ENCODE measurements at places on chromosomes 6 and 20. TPM values are rescaled to one million over a fixed set of nuclear protein-coding genes. Genes with fewer than 3 reads are reported as not detected.

Gene VTA1
- polyA plus RNA-seq, result 76.8 TPM

Gene ZBP1
- polyA plus RNA-seq, result not detected

Gene IFNGR1
- 66.3 TPM for polyA plus RNA-seq

Gene COL10A1
- 0.55 TPM for polyA plus RNA-seq

Gene SALL4
- polyA plus RNA-seq, result 16.3 TPM

Gene PNLDC1
- polyA plus RNA-seq, result 0.07 TPM

Gene GATA5
- 6.9 TPM for polyA plus RNA-seq

Gene C6orf118
- polyA plus RNA-seq, result 8.8 TPM

Gene KIFC1
- 62.9 TPM for polyA plus RNA-seq

Gene SNAP25
- 8.4 TPM for polyA plus RNA-seq

Gene DNMT3B
- 10.1 TPM for polyA plus RNA-seq

Gene PRKN
- 7.7 TPM for polyA plus RNA-seq

Gene MACROD2
- 17.2 TPM for polyA plus RNA-seq

Gene ADGRB3
- polyA plus RNA-seq, result 5.9 TPM

DNA sequence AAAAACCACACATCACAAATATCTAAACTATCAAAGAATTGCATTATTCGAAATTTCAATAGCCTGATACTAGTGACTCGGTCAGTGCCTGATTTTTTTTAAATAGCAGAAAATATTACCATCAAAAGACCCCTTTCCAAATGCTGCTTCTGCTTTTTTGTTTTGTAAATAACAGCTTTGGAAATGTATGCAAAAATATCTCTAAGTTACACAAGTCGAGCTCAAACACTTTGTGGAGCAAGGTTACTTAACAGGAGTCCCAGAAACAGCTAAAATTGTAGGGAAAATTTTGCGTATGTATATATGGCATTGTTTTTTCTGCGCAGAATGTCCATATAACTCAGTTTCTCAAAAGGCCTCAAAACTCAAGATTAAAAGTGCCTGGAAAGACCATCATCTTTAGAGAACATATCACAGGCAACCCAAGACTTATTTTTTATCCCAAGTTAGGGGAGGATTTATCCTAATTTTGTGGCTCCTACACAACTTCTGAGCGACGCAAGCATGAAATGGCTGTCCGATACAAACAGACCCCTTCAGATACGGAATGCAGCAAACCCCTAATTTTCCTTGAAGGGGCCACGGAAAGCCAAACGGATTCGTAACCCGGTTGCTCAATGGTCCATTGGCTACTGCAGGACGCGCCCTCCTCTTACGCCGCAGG, 1.3 kb downstream of the CEP85L start:
- DNase-seq, result peak; percentile 53

DNA sequence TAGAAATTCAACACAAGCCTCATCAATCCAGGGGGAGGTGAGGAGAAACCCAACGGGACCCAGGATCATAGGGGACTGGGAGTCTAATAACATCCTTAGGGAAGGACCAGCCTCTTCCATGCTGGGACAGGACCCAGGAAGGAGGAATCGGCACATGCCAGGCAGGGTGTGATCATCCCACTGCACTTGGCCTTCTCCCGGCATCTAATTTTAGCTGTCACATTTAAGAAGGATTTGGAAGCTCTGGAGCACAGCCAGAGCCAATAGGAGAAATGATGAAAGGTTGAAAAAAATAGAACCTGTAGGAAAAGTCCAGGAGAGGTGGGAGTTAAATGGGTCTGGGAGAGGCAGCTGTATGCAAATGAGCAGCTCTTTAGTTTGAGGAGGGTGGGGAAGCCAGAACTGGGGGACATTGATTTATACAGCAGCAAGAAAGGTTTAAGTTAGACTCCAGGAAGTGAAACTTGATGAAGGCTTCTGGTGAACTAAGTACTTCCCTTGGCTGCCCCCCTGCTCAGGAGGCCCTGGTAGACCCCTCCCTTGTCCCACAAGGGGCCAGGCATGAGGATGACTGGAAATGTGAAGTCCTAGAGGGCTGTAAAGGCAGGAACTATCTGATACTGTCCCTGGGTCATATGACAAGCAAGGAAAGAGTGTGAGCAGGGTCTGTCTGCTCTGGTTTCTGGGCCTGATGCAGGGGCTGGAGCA, 260.3 kb downstream of the LRFN2 start:
- DNase-seq, result no peak

- DNase-seq, result no peak
These were observed 19.2 kb downstream of the RRAGD start for GRCh38 chr6:89392823-89393222.

DNA sequence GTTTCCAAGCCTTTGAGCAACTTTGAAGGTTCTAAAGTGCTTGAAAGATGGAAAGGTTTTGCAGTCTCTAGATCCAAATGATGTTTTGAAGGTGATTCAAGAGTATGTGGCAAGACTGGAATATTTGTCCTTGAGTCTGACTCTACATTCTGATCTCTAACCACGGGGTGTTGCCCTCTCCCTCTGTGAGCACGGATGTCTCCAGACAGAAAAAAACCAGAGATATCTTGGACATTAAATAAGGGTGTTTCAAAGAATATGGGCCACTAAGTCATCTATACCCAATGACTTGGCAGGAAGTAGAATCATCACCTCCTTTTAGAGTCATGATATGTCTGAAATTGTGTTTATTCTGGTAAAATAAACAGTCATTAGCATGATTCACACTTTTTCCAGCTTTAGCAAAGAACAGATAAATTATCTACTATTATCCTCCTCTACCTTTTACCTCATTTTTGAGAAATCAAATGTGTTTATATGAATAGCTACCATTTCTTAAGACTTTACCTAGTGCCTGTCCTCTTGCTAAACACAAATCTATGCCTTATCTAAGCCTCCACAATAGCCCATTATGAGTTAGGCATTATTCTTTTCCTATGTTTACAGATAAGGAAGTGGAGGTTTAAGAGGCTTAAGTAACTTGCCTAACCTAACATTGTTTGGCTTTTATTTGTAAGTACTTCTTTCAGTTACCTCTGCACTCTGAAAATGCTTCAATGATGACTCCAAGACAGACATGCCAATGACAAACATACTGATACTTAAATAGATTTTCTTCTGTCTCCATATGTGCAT, 384.4 kb downstream of the BMP2 start:
- DNase-seq, result no peak

DNA sequence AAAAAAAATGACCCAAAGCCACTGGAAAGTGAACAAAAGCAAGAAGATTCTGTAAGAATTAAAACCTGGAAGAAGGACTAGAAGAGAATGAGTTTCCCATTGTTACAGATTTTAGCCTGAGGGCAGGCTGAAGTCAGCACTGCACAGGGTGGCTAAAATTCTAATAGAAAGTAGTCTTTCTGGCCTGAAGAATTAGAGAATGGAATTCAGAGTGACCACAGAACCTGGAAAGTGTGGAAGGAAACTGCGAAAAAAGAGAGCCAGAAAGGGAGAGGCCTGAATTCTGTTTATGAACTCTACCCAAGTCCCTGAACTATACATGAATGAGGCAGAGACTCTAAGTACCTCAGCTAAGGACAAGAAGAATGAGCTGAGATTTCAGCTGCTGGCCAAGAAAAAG, 38.9 kb upstream of the FILIP1 start:
- no peak for DNase-seq

- no peak for DNase-seq
These were observed 91.5 kb upstream of the RPS6KA2 start for GRCh38 chr6:166718516-166718915.

DNA sequence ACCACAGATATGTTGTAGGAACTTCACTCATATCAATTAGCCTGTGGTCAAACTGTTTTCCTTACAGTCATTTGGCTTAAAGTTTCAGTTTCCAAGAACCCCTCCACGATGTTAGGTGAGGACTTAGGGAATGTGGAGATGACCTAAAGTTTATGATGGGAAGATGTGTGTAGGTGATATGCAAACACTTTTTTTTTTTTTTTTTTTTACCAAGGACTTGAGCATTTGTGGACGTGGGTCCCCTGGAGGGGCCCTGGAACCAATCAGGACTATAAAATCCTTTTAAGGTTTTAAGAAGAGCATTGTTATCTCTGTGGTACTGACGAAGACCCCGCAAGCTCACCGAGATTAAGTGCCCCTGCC, 478 bp upstream of the MTHFD1L start:
- DNase-seq, result no peak

DNA sequence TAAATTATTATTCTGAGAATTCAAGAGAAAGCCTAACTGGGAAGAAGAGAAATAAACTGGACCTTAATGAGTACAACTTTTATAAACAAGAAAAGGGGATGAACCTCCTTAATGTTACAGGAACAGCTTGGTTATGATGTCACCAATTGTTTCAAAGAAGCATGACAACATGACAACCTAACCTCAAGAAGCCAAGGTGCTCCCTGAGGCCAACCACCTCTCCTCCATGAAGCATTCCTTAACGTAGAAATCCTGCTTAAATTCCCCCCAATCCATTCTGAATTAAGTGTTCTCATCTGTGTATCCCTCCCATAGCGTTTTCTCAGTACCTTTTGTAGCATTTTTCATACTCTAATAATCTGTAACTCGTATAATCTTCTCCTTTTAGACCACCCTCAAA, 1.7 kb downstream of the HBS1L start:
- no peak for DNase-seq

GRCh38 chr6:136486357-136486756, 63.9 kb downstream of the MAP7 start:
- no peak for DNase-seq

GRCh38 chr6:7730001-7730783, 4.3 kb downstream of the BMP6 start:
- no peak for DNase-seq

GRCh38 chr6:104813552-104813951, 46.2 kb downstream of the HACE1 start:
- no peak for DNase-seq

DNA sequence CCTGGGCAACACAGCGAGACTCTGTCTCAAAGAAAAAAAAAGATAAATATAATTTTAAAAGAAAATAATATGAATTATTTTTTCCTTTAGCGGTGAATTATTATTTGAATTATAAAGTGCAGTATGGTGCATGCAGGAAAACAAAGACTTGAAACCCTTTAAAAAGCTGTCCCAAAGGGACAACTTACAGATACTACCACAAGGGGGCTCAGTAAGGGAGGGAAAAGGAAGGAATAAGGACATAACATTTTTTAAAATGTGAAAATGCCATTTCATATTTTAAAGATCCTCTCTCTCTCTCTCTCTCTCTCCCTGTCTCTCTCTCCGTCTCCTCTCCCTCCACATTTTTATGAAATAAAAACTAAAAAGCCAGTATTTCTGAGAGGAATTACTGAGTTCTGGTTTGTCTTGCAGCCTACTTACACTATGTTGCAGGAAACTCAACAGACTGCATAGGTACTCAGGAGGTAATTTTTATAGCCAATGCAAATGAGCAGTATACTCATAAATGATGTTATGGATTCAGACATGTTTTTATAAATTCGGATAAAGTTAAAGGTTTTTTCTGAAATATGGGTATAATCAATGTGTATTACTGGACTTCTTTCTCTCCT, 455.0 kb upstream of the GJE1 start:
- peak; percentile 20 for DNase-seq

DNA sequence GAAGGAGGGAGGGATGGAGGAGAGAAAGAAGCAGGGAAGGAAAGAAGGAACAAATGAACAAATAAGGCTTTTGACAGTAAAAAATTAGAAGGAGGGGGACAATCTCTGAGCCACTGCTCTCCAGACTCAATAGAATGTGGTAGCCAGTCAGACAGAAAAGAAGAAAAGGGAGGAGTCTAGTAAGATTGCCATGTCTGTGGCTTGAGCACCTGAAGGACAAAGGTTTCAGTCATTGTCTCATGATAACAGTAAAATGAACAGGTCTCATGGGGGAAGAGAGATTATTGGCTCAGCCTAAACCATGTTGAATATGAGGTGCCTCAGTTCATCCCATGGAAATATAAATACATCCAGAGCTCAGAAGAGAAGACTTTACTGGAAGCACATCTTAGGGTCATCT, 14.0 kb upstream of the LOC128125822 start:
- no peak for DNase-seq

DNA sequence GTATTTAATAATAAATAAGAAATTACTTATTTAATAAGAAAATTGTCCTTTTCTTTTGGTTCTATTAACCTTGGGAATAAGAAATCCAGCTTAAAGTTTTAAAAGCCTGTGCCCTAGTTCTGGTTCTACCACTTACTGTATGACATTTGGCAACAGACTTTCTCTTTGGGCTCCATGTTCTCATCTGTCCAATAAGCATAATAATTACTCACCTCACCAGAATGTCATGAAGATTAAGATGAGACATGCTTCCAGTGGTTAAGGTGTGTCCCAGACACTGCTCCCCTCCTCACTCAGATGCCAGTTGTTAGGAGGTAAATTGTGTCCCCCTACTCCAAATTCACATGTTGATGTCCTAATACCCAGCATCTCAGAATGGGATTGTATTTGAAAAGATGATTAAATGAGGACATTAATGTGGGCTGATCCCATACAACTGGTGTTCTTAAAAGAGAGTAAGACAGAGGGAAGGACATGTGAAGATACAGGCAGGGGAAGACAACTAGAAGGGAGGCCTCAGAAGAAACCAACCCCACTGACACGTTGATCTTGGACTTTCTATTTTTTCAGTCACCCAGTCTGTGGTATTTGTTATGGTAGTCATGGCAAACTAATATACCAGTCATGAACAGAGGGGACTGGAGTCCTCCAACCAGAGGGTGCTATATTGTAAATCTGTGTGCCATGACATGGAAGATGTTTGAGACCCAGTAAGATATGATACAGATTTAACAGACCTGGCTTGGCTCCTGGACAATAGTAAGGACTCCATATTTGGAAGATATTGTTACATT, 6.4 kb upstream of the MICAL1 start:
- no peak for DNase-seq
